ENCODE measurements at places on chromosomes 1 and 21. TPM values are rescaled to one million over a fixed set of nuclear protein-coding genes. Genes with fewer than 3 reads are reported as not detected.

- DNase-seq, result no peak
These were observed 68.4 kb upstream of the MRPS6 start for GRCh38 chr21:34004974-34005373.

Gene ANKRD65
- total RNA-seq, result 0.44 TPM

DNA sequence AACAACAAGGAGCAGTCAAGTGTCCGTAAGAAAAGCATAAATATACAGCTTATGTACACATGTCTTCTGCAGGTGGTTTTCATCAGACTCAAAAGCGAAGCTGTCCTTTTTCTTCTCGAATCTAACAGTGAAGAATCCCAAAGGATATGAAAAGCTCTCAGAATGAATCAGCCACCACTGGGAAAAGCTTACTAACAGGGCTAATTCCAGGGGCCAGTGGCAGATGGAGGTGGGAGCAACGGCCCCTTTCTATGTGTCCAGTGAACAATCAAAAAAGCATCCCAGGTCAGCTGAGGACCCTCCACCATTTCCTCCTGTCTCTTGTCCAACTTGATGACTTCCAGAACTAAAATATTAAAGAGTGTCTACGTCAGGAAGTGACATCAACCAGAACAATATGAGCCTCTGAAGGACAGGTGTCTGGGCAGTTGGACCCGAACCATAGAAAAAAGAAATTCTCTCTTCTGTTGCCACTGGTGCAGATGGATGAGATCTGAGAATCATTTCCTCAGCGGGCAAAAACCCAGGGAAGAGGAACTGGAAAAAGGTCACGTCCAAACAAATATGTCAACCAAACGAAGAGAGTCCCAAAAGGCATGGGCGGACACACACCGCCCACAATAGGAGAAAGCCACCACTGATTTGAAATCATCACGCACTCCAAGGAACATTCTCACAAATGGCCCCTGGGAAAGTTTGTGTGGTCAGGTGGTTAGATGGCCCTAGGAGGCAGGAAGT lies 70.4 kb upstream of the TIAM1 start:
- DNase-seq, result no peak

Gene CLCA1
- not detected for total RNA-seq

Gene FAM151A
- not detected for total RNA-seq

Gene NKAIN1
- total RNA-seq, result not detected

GRCh38 chr1:98325646-98326440 lies 335.7 kb upstream of the SNX7 start:
- DNase-seq, result peak; percentile 34

- no peak for DNase-seq
These were observed 12.6 kb upstream of the CHI3L2 start for GRCh38 chr1:111214884-111215283.

- DNase-seq, result no peak
These were observed 51.0 kb downstream of the RAB3GAP2 start for GRCh38 chr1:220221269-220221668.

Gene CLEC20A
- total RNA-seq, result not detected

DNA sequence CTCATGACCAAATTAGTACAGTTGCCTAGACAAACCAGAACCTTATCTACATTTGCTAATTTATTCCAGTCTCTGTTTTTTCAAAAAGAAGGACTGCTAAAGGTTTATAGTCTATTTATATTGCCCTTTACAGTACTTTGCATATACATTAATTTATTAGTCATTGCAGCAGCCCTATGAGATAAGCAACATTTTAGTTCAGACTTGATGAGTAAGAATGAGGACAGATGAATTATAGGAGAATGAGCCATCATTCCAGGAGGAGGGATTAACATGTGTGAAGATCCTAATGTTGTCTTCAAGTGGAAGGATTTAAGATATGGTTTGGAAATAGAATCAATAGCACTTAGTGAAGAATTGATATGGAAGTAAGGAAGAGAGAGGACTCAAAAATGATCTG lies 152.4 kb downstream of the KCTD3 start:
- no peak for DNase-seq

- no peak for DNase-seq
These were observed 82.6 kb downstream of the OLFML2B start for GRCh38 chr1:161940866-161941591.

Gene ASAP3
- total RNA-seq, result 3.1 TPM

Gene ATP5PB
- 311 TPM for total RNA-seq

- no peak for DNase-seq
These were observed 57.9 kb downstream of the PHTF1 start for GRCh38 chr1:113701429-113701828.

Gene GBP1
- 1.8 TPM for total RNA-seq
